ENCODE measurements at places on chromosomes 6 and 20. TPM values are rescaled to one million over a fixed set of nuclear protein-coding genes. Genes with fewer than 3 reads are reported as not detected.
A peak's percentile ranks its signal among the peaks of the same experiment; 100 is the strongest.

DNA sequence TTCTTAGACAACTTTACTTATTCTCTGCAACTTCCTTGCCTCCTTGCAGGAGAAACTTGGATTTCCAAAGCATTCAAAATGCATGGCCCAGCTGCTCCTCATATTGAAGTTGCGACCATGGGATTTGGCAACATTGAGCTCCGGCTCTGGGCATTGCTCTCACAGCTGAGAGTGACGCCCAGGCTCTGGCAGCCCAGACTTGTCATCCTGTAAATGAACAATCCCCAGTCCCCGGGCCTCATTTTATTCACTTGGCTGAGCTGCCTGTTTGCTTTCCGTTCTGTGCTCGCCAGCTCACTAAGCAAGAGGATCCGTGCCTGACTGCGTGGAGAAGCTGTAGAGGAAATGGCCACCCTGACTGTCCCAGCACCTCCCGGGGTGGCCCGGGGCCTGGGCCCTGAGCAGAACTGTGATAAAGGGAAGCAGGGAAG lies 119.5 kb upstream of the CD93 start:
- DNase-seq, result no peak

- peak; percentile 2 for DNase-seq
These were observed 235 bp downstream of the MAP7 start for GRCh38 chr6:136550045-136550329.

GRCh38 chr20:63689046-63690002 lies 7.1 kb upstream of the TNFRSF6B start:
- DNase-seq, result no peak

GRCh38 chr6:144220031-144220790 lies 64.9 kb upstream of the UTRN start:
- DNase-seq, result no peak

DNA sequence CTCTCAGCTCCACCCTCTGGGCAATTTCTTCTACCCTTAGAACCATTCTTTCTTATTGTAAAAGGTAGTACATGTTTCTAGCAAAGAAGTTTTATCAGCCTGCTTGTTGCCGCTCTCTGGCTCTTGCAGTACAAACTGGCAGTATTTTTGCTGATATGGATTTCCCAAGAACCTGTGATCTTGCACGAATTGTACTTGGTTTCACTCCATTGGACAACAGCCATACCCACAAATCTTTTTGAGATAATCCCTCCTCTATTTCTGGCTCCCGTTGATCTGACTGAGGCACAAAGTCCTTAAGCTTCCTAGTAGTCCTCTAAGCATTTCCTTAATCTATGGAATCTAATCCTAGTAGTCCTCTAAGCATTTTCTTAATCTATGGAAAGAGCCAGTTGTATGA lies 487.0 kb upstream of the PTCHD4 start:
- no peak for DNase-seq

DNA sequence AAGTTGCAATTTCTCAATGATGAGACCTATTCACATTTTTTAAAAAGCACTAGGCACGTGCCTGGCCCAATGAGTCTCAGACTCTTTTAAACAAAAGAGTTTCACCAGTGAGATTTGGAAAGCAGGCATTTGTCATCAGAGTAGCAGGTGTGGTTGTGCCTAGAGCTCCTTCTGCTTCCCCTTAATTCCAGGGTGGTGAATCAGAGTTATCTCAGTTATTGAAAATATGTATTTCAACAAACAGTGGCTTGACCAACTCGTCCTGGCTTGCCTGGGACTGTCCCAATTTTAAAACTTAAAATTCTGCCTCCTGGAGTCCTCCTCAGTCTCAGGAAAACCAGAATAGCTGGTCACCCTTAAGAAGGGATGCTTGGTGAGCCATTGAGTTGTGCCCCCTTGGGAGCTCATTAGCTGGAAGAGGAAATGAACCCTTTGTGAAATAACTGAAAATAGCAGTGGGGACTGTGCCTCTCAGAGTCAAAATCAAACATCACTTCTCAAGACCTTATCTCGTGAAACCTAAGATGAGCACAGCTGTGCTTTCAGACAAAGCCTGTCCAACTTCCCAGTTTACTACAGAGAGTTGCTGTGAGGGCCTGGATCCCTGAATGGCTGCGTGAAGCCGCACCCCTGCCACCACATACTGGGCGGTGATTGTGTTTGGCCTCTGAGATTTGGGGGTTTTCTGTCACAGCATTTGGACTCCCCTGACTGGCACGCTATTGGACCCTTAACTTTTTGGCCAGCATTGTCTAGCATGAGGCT lies 116.3 kb downstream of the ANKRD60 start:
- no peak for DNase-seq

- DNase-seq, result peak; percentile 94
These were observed 14.7 kb downstream of the UCKL1 start for GRCh38 chr20:63941282-63942081.

- no peak for DNase-seq
These were observed 279.5 kb downstream of the TAF4 start for GRCh38 chr20:61786230-61786629.

- DNase-seq, result no peak
These were observed 12.9 kb upstream of the TLDC2 start for GRCh38 chr20:36862857-36863668.

GRCh38 chr6:126118058-126118755 lies 131.9 kb downstream of the TRMT11 start:
- no peak for DNase-seq

DNA sequence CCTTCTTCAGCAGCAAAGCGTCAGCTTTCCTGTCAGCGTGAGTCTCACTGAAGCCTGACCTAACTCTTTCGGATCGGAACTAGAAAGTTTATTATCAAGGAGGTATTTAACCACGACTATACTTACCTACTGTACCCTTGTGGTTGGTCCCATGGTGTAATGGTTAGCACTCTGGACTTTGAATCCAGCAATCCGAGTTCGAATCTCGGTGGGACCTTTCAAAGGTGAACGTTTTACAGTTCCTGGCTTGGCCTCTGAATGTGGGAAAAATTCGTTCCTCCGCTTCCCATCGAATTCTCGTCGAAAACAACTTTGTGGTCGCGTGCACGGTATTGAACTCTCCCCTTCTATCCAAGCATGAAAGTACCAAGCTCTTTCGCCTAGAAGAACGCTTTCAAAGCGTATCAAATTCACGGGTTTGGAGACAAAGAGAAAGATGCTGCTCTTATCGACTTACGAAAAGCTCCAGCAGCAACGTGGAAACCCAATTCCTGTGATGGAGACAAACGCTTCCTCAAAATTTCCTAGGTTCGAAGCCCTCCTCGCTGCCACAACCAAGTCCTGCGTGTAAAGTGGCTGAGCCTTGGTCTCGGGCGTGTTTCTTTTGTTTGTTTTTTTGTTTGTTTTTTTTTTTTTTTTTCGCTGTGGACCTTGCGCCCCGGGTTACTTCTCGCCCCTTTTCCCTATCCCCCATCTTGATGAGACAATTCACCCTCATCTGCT lies 63.7 kb downstream of the GPX5 start:
- DNase-seq, result peak; percentile 64

GRCh38 chr20:17712708-17713107 lies 12.9 kb downstream of the BANF2 start:
- DNase-seq, result no peak

GRCh38 chr6:38452816-38453660 lies 186.7 kb downstream of the BTBD9 start:
- no peak for DNase-seq

Gene CFAP206
- total RNA-seq, result not detected

DNA sequence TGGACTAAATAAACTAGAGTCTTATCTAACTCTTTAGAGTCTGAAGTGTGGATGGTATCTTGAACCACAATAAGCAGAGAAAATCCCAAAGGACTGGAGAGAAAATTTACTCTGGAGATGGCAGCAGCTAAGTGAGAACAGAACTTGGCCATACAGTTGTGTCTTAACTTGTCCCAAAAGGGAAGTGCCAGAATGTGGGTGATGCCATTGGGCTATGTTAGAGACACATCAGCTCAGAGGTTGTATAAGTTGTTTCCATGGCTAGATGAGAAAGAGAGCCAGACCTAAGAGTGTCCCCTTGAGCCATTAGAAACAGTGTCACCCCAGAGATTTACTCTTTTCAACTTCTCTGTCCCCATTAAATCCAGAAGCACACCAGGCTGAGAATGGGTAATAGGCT lies 36.2 kb downstream of the FOXO3 start:
- no peak for DNase-seq

DNA sequence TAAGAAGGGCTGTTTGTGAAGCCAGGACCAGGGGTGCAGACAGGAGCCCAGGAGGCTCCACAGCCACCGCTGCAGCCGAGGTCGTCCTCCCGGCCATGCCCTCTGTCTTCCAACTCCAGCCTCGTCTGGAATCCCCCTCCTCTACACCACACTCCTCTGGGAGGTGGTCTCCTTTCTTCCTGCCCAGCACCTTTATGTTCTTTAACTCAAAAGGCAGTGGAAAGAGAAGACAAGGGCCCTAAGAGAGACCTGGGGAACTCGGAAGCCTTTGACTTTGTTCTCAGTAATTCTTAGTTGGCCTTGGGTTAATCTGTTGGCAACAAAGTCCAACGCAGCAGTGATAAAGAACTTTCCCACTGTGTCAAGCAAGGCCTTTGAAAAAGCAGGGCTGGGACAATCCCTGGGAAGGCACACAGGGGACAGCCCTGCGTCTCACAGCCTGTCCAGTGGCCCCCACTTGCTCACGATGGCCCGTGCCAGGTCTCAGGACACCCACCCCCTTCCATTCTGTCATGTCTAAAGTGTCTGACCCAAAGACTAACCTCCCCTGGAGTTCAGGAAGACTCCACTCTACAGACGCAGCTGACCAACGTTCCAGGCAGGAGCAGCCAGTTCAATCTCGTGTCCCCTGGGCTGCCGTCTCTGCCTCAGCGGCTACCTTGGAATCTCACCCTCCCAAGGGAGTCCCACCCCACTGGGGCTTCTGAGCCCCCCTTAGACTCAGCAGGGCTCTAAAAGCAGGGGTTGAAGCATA lies 42.8 kb upstream of the FAM50B start:
- no peak for DNase-seq

Gene SOBP
- total RNA-seq, result 0.77 TPM

All from activated CD8-positive, alpha-beta T cell treated with anti-CD3 and anti-CD28 coated beads for 36 hours (primary cell).